ENCODE measurements at places on chromosomes 4 and X. TPM values are rescaled to one million over a fixed set of nuclear protein-coding genes. Genes with fewer than 3 reads are reported as not detected.

GRCh38 chrX:13520936-13521335 lies 48.5 kb upstream of the EGFL6 start:
- DNase-seq = no peak

DNA sequence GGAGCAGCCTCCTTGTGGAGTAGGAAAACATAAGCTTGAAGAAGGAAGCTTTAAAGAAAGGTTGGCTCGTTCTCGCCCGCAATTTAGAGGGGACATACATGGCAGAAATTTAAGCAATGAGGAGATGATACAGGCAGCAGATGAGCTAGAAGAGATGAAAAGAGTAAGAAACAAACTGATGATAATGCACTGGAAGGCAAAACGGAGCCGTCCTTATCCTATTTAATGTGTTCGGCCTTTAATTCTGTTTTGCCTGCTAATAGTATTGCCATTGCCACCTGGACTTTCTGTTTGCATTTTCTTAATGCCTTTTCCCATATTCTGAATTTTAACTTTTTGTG lies 1.4 kb downstream of the TCEAL1 start:
- no peak for DNase-seq

The FGF16 gene
- polyA plus RNA-seq = not detected

- no peak for DNase-seq
Observed at GRCh38 chr4:115234405-115235093, 121.1 kb upstream of the NDST4 start.

The CD38 gene
- 5.8 TPM for polyA plus RNA-seq

DNA sequence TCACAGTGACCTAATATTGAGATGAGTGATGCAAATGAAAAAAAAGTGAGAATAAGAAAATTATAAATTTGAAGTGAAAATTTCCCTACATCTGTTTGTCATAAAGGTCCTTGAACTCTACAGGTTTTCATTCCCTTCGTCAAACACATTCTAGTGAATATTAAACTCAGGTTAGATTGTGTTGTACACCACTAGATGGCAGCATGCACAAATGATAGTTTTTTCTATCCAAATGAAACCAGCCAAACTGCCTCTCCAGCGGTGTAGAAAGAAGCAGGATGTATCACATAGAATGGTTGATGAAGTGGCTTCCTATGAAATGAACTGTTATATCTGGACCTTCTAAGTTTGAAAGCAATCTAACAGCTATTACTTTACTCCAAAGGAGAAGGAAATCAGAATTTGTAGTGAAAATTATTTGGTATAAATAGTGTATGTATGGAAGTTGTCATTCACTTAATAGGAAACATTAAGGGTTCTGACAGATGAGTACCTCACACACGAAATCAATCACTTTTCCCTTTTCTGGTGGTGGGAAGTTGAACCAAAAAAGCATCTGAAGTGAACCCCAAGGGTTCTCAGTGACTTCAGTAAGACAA lies 382.7 kb downstream of the UNC5C start:
- no peak for DNase-seq

DNA sequence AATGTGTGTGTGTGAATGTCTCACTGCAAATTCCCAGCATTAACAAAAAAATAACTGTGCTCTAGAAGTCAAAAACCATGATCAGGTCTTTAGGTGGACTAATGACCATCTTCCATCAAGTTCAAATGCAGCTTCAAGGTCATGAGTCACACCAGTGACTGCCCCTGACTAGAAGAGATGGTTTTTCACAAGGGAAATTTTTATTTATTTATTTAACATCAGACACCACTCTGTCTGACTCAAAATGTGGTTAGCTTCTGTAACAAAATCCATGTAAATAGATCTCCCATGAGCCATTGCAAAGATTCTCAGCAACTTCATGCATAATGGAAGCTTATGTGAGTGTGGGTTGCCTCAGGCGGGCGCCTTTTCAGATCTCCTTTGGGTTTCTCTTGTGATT lies 219.2 kb downstream of the KIT start:
- no peak for DNase-seq

- DNase-seq = no peak
Observed at GRCh38 chrX:87397103-87397886, 120.3 kb upstream of the KLHL4 start.

DNA sequence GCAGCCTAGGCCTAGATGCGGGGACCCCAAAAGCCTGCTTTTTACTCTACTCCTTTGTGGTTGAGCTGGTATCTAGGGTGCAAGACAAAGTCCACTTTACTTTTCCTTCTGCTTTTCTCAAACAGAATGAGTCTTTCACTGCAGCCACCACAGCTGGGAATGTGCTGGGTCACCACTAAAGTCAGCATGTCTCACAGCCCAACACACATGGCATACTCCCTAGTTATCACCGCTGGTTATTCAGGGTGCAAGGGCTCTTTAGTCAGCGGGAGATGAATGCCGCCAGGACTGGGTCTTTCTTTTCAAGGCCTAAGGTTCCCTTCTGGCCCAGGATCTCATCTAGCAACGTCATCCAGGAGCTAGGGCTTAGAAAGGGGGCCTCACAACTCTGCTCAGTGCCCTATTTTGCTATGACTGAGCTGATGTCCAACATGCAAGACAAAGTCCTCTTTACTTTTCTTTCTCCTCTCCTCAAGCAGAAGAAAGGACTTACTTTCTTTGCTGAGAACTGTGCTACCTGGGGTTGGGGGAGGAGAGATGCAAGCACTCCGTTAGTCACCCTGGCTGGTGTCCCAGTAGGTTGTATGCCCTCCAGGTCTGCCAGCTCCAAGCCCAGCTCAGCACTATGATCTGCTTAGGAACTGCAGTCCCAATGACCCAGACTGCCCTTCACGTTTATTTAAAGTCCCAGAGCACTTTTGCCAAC lies 22.9 kb upstream of the STPG2 start:
- no peak for DNase-seq

The RIPPLY1 gene
- not detected for polyA plus RNA-seq

- DNase-seq = no peak
Observed at GRCh38 chr4:55485821-55486220, 60.9 kb downstream of the CLOCK start.

The FGF5 gene
- not detected for polyA plus RNA-seq

The FDCSP gene
- polyA plus RNA-seq = 1,396 TPM

- no peak for DNase-seq
Observed at GRCh38 chr4:74316397-74316796, 8.1 kb downstream of the EPGN start.

DNA sequence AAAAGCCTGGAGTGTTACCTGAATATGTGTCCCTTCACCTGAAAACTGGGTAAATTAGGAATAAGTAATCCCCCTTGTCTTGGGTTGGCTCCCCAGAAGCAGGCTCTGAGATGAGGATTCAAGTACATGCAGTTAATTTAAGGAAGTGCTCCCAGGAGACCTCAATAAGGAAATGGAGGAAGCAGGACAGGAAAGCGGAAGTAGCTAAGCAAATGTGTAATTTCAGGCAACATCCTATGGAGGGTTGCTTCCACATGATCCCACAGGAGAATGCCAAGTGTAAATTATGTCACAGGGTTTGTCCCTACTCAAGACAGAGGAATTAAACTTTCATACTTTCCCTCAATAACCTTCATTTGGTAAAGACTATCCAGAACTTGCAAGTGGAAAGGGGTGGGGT lies 48.1 kb upstream of the ARHGEF6 start:
- no peak for DNase-seq

The PDGFRA gene
- polyA plus RNA-seq = 18.4 TPM

DNA sequence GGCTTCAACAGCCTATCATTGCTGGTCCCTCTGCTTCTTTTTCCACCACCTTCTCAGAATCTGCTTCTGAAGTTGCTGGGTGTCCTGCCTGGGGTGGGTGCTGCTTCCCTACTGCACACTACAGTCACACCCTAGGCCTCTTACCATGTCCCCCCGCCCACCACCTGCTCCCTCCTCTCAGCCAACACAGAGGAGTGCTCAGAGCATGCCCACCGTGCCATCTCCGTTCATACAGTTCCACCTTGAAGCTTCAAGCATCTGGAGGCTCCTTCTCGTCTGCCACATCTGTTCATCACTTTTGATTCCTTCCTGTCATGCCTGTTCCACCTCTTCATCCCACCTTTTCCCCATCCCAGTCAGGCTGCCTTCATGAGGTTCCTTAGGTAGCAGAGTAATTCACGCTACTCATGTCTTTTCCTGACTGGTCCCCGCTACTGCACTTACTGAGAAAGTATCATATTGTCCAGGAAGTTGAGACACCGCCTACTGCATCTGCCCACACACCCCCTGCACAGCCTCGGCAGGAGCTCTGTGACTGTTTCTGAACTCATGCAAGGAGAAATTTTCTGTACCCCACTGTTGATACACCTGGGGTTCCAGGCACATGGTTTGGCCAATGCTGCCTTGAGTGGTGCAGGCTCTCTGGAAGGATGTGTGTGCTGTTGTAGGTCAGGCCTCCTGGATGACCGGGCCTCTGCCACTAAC lies 39.5 kb downstream of the HADH start:
- no peak for DNase-seq

- no peak for DNase-seq
Observed at GRCh38 chrX:154804261-154804956, 876 bp downstream of the MPP1 start.

The EXOC1L gene
- not detected for polyA plus RNA-seq

DNA sequence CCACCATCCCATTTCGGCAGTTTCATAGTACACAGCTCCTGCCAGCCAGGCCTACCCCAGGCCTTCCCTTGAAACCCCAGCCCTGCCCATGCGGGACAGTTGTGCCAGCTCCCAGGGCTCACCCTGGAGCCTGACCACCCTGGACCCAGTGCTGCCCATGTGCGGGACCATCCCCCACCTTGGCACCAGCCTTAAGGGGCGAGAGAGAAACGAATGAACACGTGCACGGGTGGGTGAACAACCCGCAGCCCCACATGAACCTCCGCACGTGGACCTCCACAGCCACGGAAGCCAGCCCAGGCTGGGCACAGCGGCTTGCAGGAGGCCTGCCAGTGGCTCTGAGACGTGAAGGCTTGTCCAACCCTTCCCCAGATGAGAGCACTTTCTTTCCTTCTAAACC lies 76.0 kb upstream of the MXD4 start:
- peak; percentile 57 for DNase-seq

The FRMPD3 gene
- 0.05 TPM for polyA plus RNA-seq

The LUZP4 gene
- polyA plus RNA-seq = not detected

DNA sequence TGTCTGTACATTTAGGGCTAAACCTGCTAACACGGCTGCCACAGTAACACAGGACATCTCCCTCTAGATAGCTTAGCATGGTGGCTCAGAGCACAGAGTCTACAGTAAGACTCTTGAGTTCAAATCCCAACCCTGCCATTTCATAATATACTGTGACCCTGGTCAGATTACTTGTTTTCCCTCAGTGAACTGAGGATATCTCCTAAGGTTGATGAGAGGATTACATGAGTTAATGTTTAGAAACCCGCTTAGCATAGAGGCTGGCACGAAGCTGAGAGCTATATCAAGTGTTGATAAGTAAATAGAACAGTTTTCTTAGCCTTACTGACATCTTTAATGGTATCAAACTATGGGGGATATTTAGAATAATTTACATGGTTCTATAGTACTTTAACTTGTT lies 37.2 kb downstream of the CASP3 start:
- no peak for DNase-seq

- DNase-seq = peak; percentile 86
Observed at GRCh38 chrX:75522565-75523431, at the start of gene ZDHHC15. ZDHHC15 (minus strand) TSS chrX:75523037; CDS start chrX:75523024, 13 bp downstream.

- peak; percentile 85 for DNase-seq
Observed at GRCh38 chrX:13101441-13102139, 57.2 kb upstream of the FAM9C start.

DNA sequence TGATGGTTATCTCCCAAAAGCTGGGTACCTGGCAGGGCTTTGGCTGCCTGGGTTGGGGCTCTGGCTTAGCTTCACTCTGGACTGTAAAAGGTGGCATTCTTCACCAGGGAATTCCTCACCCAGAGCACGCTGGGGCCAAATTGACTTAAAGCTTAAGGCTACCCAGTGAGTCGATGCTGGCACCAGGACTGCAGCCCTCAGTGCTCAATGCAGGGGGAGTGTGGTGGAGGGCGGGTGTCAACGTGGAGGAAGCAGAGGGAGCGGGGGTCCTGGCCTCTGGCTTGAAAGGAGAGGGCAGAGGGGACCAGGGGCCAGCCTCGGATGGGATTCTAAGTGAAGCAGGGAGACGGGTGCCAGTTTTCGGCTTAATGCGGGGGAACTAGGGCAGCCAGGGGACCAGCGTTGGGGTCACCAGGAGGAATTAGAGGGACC lies 446 bp upstream of the FAM50A start:
- DNase-seq = no peak
